MM.1S (cell line): ENCODE measurements at places on chromosomes 7 and 10.
A peak's percentile ranks its signal among the peaks of the same experiment; 100 is the strongest.

DNA sequence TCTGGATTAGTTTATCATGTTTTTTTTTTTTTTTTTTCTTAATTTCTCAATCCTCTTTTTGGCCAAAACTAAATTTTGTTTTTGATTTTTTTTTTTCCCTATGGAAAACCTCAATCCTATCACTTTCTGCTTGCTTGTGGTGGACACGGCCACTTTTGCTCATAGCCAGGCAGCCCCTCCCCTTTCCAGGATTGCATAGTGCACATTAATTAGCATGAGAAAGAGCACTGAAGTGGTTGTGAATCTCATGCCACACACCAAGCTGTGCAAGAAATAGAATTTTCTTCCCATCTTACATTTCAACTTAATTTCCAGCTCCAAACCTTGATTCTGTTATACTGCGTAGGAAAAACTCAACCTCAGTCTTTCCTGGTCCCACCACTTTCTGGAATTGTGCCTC, 34.6 kb downstream of the MGAM2 start:
- H3K27me3 ChIP-seq, result no peaks in the 10 kb centered on the region
- no peak overlapping the region for H3K4me3 ChIP-seq
- H3K36me3 ChIP-seq, result no peaks in the 10 kb centered on the region
- DNase-seq, result no peak
- peaks cover 3% of the 10 kb centered on the region; the same call in 1 of the 2 replicates for H3K4me1 ChIP-seq

- H3K27me3 ChIP-seq, result peaks cover 37% of the 10 kb centered on the region
- no peaks in the 10 kb centered on the region for H3K4me1 ChIP-seq
- H3K27ac ChIP-seq, result no peak overlapping the region
- H3K4me3 ChIP-seq, result no peak overlapping the region
Measured at GRCh38 chr7:74294191-74294998, 5.2 kb downstream of the CLIP2 start.

- no peaks in the 10 kb centered on the region for H3K27me3 ChIP-seq
- H3K4me3 ChIP-seq, result no peak overlapping the region
- H3K4me1 ChIP-seq, result no peaks in the 10 kb centered on the region
- no peak for DNase-seq
- H3K36me3 ChIP-seq, result no peaks in the 10 kb centered on the region
- H3K27ac ChIP-seq, result no peak overlapping the region
Measured at GRCh38 chr10:33355274-33355673, 20.8 kb upstream of the NRP1 start.

DNA sequence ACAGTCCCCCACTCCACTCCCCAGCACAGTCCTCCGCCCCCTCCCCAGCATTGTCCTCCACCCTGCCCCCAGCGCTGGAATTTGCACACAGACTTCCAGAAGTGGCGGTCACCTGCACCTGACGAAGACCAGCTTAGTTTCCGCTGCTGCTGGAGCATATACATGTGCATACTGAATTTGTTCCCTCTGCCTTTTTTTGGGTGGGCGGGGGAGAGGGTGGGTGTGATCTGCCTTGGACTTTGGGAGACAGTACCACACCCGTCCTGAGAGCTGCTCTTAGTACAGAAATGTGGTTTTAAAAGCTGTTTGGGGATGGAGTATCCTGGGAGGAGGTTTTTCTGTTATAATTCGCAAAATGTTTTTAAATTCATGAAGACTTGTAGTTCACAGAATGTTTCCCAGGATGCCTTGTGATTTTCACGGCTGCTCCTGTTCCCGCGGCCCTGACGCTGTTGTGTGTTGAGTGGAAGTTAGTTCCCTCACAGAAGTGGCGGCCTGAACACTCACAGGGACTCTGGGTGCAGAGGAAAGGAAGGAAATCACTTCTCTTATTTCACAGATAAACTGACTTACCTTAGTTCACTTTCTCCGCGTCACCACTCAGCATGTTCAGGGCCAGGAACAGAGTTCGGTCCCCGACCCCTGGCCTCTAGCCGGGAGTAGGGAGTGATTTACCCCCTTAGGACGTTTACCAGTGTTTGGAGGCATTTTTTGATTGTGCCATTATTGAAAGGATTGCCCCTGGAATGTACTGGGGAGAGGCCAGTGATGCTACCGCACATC, 18.6 kb downstream of the PFKP start:
- H3K36me3 ChIP-seq, result no peaks in the 10 kb centered on the region
- no peak for DNase-seq
- no peak overlapping the region for H3K4me3 ChIP-seq
- no peaks in the 10 kb centered on the region for H3K27me3 ChIP-seq

- H3K36me3 ChIP-seq, result no peaks in the 10 kb centered on the region
- H3K4me3 ChIP-seq, result no peak overlapping the region
- peaks cover 32% of the 10 kb centered on the region for H3K4me1 ChIP-seq
- H3K27ac ChIP-seq, result no peak overlapping the region
- H3K27me3 ChIP-seq, result peaks cover 23% of the 10 kb centered on the region
Measured at GRCh38 chr7:157018997-157019608, 8.6 kb upstream of the MNX1 start.

GRCh38 chr10:16644146-16644545, 122.5 kb upstream of the C1QL3 start:
- no peak overlapping the region for H3K4me3 ChIP-seq
- no peaks in the 10 kb centered on the region for H3K4me1 ChIP-seq
- no peaks in the 10 kb centered on the region for H3K27me3 ChIP-seq
- DNase-seq, result no peak

DNA sequence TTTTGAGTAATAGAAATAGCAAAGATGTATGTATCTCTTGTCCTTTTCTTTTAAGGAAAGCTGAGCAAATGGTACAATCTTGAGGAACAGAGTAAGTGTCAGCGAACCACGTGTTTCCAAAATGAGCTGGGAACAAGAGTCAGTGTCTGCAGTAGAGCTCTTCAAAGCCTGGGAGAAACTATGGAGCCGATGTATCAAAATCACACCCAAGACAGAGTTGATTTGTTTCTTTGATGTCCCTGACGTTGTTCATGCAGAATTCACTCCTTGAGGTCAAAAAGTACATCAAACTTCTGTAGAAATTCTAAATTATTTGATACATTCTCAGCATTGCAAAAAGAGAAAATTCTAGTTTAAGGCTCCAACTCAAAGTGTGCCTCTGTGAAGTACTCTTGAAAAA, 216.5 kb downstream of the SKIDA1 start:
- no peaks in the 10 kb centered on the region for H3K36me3 ChIP-seq
- DNase-seq, result no peak
- H3K4me1 ChIP-seq, result no peaks in the 10 kb centered on the region
- no peak overlapping the region for H3K27ac ChIP-seq
- H3K27me3 ChIP-seq, result no peaks in the 10 kb centered on the region

DNA sequence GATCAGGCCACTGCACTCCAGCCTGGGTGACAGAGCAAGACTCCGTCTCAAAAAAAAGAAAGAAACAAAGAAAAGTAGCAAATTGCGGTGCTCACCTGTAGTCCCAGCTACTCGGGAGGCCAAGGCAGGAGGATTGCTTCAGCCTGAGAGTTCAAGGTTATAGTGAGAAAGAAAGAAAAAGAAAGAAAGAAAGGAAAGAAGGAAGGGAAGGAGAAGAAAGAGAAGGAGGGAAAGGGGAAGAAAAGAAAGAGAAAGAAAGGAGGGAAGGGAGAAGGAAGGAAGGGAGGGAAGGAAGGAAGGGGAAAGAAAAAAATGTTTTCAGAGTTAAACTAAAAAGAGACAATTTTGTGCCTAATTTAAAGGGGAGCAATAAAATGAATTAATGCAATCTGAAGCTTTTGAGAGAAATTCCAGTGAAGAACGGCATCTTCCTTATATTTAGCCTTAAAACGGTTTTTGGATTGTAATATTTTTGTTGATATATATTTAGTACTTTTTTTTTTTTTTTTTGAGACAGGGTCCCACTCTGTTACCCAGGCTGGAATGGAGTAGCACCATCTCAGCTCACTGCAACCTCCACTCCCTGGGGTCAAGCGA, 47.4 kb upstream of the RSBN1L start:
- H3K4me1 ChIP-seq, result no peaks in the 10 kb centered on the region
- H3K36me3 ChIP-seq, result no peaks in the 10 kb centered on the region
- no peak for DNase-seq
- H3K27me3 ChIP-seq, result no peaks in the 10 kb centered on the region
- no peak overlapping the region for H3K27ac ChIP-seq

DNA sequence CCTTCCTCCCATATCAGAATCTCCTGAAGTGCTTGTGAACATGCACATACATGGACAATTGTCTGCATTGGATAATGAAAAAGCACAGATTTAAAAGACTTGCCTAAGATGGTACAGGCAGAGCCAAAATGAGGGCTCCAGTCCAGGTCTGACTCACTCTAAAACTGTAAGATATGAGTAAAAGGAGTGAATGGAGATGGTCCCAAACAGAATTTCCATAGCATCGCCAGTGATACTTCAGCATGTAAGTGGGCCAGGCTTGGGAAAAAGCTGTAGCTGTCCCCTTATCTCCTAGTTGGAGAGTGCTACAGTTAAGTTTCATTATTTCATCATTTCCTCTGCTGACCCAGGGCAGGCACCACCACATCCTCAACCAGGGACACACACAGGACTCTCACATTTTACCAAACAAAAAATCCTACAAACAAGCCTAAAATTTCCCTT, 26.4 kb upstream of the IL6 start:
- H3K36me3 ChIP-seq, result no peaks in the 10 kb centered on the region
- no peak overlapping the region for H3K4me3 ChIP-seq
- no peak for DNase-seq
- peaks cover 43% of the 10 kb centered on the region for H3K4me1 ChIP-seq

DNA sequence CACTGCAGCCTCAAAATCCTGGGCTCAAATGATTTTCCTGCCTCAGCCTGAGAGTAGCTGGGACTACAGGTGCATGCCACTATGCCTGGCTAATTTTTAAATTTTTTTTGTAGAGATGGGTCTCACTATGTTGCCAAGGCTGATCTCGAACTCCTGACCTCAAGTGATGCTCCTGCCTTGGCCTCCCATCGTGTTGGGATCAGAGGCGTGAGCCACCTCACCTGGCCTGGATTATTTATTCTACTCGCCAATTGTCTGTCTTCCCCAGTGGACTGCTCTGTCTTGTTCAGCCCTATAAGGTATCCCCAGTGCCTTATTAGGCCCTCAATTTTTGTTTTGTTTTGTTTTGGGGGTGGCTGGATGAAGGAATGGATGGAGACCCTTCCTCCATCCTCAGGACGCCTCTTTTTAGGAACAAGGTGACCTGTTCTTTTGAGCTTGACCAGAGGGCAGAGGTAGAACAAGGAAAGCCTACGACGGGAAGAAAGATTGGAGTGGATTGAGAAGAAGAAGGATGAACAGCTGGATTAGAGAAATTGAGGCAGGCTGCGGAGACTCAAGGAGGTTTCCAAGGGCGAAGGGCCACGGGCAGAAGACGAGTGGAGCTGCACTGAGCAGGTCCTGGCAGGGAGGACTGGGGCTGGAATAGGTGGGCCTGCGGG, 541 bp upstream of the DENND10 start:
- no peak for DNase-seq
- H3K4me1 ChIP-seq, result 0 out of 2 replicates have a peak, but pooled peaks cover 6% of the 10 kb centered on the region
- no peak overlapping the region for H3K4me3 ChIP-seq
- no peaks in the 10 kb centered on the region for H3K36me3 ChIP-seq
- H3K27me3 ChIP-seq, result no peaks in the 10 kb centered on the region
- H3K27ac ChIP-seq, result no peak overlapping the region

- H3K4me3 ChIP-seq, result no peak overlapping the region
- no peaks in the 10 kb centered on the region for H3K36me3 ChIP-seq
- DNase-seq, result no peak
Measured at GRCh38 chr10:102476466-102477141, 25.3 kb upstream of the C10orf95 start.

GRCh38 chr7:140656548-140657515, 15.9 kb upstream of the ADCK2 start:
- DNase-seq, result peak; percentile 35
- H3K36me3 ChIP-seq, result no peaks in the 10 kb centered on the region
- H3K27ac ChIP-seq, result no peak overlapping the region
- H3K27me3 ChIP-seq, result no peaks in the 10 kb centered on the region
- H3K4me3 ChIP-seq, result no peak overlapping the region

GRCh38 chr7:27147199-27148030, at the start of gene HOXA6:
Gene HOXA6 (minus strand): TSS chr7:27147774. CDS start chr7:27147749, 25 bp downstream.
- no peak for DNase-seq
- H3K27ac ChIP-seq, result no peak within 1 kb of the TSS
- peaks cover 49% of the 10 kb centered on the region for H3K27me3 ChIP-seq
- no peak within 1 kb of the TSS for H3K4me3 ChIP-seq
- no peaks in the 10 kb centered on the region for H3K36me3 ChIP-seq
- H3K4me1 ChIP-seq, result peaks cover 7% of the 10 kb centered on the region; the same call in 1 of the 2 replicates

DNA sequence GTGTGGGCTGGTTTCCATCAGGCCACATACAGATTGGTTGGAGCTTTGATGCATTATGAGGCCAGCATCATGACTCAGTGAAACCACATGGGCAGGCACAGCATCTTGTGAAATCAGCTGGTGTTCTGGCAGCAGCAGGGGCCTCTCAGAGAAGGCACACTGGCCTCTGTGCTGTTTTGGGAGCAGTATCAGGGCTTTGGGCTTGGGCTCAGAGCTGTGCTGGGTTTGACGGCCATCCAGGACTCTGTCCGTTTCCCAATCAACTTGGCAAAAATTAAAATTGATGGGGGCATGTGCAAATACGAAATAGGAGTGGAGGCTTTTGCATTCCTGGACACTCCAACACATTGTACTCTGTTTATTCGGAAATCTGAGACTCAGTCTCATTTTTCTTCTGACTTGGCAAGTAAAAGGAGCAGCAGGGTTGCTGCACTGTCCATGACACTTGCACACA, 190.9 kb downstream of the BMPER start:
- H3K27me3 ChIP-seq, result no peaks in the 10 kb centered on the region
- no peaks in the 10 kb centered on the region for H3K4me1 ChIP-seq
- no peak for DNase-seq
- no peak overlapping the region for H3K27ac ChIP-seq

DNA sequence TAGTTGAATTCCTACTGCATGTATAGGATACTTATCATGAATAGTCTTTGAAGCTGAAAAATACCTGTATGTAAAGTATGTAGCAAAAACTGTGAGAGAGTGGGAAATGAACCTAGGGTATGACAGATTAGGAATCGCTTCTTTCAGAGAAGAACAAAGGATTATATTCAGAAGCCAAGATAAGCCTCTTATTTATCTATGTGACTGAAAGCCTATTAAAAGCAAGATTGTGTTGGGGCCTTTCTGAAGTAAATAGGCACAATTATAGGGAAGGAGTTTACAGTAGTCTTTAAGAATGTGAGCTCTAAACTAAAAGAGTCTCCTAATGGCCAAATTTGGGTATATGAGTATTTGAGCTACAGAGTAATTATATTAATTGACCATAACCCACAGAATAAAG, 102.1 kb downstream of the MTERF1 start:
- no peak for DNase-seq
- no peaks in the 10 kb centered on the region for H3K36me3 ChIP-seq
- no peaks in the 10 kb centered on the region for H3K27me3 ChIP-seq
- H3K4me1 ChIP-seq, result no peaks in the 10 kb centered on the region

DNA sequence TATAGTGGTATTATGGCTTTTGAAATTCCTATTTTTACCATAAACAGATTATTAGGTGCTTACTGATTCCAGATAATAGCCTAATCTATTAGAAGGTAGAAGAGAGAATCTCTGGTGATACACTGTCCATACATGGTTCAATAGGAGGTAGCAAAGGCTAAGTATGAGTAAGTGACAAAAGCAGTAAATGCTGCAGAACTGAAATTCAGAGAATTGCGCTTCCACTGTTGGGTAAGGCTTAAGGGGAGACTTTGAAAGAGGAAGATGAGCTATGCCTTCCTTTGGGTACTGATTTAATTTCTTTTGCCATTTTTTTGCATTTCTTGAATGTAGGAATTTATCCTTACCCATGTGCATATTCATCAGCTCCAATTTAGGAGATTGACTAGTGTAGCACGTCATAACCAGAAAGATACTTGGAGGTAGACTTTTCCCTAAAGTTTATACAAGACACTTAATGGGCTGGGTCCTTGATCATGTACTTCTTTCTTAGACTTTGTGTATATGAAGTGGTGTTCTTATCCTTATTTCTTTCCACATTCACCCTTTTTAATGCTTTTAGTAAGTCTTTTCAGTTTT, 15.3 kb downstream of the MKLN1 start:
- no peaks in the 10 kb centered on the region for H3K27me3 ChIP-seq
- H3K4me3 ChIP-seq, result no peak overlapping the region
- no peaks in the 10 kb centered on the region for H3K4me1 ChIP-seq
- DNase-seq, result no peak
- no peaks in the 10 kb centered on the region for H3K36me3 ChIP-seq
- no peak overlapping the region for H3K27ac ChIP-seq
